ENCODE measurements at places on chromosomes 1 and 21.
A peak's percentile ranks its signal among the peaks of the same experiment; 100 is the strongest.

DNA sequence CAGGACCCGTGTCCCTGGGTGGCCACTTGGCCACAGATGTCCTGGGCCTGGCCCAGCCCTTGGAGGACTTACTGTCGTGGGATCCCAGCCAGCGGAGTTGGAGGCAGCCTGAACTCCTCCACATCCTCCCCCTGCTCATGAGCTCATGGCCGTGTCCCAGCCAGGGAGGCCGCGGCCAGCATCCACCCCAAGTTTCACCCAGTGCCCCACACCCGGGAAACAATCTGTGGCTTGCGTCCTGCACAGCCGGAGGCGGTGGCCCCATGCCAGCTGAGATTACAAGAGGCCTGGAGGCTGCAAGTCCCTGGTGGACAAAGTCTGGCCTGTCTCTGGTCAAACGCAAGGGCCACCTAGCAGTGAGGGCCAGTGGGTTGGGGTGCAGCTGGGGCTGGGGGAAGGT is 27.5 kb upstream of the TMEM52 start:
- DNase-seq: peak; percentile 45

- no peak for DNase-seq
These were observed 943 bp downstream of the ERRFI1 start for GRCh38 chr1:8025061-8025670.

DNA sequence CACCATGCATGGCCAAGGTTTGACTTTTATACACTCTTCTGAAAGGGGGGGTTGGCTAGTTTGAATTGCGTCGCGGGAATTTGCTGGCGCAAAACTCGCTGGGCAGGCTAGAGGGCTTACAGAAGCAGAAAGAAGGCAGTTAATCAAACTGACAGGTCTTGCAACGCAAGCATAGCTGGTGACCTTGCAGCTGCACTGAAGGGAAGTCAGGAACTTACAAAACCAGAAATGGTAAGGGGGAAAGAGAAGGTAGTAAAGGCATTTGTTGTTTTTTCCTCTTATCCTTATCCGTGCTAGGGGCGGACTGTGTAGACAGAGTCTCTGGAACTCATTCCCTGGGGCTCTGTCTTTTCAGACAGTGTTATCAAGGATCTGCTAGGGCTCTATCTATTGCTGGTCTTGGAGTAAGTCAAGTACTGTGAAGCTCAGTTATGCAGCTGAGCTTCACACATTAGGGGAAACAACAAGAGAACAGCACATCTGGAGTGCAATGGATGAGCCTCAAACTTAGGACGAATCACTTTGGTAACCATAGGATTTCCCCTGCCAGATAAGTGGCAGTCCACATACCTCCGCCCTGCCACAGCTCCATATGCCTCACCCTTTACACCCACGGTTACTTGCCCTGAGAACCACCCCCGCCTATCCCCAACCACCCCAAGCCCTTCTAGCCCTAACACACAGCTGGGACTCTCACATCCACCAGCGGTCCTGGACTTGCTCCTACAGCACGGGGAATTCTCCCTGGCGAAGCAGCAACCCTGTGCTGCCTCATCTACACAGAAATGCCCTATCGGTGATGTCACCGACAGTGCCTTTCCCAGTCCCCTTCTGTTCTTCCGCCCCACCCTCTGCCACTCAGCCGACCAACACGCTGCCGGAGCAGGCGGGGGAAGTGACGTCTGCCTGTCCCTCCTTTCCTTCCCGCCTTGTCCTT is 251.4 kb downstream of the FAM72C start:
- DNase-seq: no peak

DNA sequence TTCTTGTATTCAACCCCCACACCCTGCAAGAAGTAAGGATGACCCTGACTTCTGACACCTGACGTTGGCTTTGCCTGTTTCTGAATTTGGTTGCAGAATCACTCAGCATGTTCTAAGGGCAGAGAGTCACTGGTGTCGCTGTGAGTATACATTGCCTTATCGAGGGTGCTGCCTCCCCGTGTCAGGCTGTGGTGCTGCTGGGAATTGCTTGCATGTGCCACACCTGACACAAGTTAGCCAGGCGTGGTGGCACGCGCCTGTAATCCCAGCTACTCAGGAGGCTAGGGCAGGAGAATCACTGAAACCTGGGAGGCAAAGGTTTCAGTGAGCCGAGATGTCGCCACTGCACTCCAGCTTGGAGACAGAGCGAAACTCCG is 45.9 kb downstream of the WDR4 start:
- DNase-seq: peak; percentile 27

GRCh38 chr1:205669341-205670149 is 10.8 kb downstream of the SLC45A3 start:
- DNase-seq: no peak

GRCh38 chr1:234545517-234546386 is 64.2 kb downstream of the IRF2BP2 start:
- DNase-seq: no peak

DNA sequence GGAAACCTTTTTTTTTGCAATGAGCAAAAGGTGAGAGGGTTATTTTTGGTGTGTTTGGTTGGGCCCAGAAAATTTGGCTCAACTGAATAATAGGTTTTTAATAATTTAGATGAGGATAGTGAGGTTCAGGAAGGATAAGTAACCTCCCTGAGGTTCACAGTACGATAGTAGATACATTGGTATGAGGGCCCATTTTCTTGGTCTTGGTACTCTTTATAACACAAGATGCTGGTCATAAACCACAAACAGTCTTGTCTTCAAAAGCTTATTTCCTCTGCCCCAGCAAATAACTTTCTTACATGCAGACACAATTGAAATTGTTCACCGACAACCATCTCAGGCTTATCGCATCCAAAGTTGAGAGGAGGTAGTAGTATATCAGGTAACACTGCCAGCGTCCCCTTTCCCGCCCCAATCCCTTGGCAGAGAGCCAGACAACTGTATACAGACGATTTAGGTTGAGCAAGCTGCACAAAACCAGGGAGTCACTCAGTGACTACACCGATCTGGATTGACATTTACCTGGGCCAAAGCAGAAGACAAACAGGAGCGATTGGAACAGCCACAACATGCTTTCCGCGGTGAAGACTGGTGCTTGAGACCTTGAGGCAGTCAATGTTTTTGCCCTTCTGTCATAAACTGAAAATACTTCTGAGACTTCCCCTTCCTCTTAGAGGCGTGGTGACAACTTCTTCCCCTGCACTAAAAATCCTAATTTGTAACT is at the start of gene SLAMF6:
SLAMF6 (minus strand) TSS at position 634 of the 724 bp plus-strand sequence; CDS start at position 571, 63 bp downstream.
- DNase-seq: no peak

DNA sequence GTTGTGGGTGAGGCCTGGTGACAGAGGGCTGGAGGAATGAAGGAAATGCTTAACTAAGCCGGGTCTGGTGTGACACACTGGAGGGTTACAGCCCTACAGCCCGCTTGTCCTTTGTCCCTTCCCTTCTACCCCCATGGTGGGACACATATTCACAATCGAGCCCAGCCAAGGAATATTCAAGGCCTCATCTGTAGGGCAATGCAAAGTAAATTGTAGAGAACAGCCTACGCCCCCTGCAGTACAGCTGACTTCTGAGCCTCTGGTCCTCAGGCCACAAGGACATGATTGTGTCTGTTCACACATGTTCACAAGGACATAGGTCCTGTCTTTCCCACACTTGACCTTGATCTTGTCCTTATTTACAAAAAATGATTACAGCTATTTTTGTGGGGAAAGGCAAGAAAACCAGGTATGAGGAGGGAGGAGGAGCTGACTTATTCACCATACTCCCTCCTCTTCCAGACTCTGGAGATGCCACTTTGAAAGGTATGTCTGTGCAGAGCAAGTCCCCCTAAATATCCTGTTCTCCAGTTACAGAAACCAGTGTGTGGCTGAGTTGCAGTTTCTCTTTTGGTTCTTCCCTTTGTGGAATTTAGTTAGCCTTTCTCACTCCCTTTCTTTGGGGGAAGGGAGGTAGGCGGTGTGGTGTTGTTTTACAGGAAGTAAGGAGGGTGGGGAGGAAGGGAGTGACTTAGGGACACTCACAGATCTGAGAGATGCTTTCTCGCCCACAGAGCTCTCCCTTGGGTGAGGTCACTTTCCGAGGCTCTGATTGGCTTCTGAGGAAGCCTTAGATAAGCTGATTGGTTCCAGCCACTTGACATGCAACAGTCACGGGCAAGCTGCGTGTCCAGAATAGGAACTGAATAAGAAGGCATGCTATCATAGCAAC is 14.6 kb downstream of the POLR3GL start:
- DNase-seq: peak; percentile 98

DNA sequence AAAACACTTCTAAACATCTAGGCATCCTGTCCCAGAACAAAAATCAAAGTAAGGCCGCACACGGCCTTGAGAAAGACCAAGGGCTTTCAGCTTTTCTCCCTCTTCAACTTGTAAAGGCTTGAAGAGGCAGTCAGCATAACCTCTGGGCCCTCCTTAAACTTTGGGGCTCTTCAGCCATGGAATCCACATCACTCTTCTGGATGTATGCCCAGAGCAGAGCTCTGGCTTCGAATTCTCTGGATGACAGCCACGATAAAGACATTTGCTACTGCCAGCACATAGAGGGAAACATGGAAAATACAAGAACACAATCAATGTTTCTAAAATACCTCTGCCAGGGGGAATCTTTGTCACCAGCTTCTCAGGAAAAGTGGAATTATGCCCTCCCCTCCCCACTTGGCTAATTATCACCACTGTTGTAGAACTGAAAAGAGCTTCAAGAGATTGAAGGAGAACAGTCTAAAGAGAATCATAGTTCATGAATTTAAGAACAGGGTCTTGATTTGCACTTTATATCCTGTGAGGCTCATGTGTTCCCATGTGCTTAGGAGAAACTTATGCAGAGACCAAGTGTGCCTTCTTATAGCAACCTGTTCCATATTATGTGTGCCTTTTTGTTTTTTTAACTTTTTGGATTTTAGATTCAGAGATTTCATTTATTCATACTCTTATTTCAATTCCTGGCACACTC is 39.0 kb upstream of the DPT start:
- peak; percentile 65 for DNase-seq

DNA sequence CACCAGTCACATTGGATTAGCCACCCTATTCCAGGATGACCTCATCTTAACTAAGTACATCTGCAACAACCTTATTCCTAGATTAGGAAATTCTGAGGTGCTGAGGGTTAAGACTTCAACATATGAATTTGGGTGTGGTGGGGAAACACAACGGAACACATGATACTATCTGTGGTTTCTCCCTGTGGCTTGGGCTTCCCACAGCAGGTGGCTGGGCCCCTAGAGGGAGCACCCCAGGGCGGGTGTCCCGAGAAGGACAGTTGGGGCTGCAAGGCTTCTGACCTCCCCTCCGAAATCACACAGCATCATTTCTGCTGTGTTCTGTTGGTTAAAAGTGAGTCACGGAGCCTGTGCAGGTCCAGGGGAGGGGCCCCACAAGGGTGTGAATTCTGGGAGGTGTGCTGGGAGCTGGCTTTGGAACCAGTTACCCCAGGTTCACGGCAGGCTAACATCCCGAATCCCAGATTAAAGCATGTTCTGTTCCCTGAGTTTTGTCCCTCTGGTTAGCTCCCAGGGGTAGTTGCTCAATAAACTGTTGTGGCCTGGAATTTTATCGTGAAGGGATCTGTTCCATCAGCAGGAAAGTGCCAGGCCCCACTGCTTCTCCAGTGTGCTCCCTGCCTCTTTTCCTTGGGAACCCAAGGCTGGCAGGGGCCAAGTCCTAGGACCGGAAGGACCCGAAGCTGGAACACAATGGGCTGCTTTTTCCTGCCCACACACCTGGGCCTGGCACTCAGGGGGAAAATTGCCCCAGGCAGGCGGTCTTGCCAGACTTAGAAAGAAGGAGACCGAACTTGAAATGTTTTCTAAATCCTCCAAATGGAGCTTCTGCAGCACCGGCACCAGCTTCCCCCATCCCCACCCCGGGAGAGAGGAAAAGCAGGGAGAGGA is 154.0 kb upstream of the WNT4 start:
- DNase-seq: no peak

DNA sequence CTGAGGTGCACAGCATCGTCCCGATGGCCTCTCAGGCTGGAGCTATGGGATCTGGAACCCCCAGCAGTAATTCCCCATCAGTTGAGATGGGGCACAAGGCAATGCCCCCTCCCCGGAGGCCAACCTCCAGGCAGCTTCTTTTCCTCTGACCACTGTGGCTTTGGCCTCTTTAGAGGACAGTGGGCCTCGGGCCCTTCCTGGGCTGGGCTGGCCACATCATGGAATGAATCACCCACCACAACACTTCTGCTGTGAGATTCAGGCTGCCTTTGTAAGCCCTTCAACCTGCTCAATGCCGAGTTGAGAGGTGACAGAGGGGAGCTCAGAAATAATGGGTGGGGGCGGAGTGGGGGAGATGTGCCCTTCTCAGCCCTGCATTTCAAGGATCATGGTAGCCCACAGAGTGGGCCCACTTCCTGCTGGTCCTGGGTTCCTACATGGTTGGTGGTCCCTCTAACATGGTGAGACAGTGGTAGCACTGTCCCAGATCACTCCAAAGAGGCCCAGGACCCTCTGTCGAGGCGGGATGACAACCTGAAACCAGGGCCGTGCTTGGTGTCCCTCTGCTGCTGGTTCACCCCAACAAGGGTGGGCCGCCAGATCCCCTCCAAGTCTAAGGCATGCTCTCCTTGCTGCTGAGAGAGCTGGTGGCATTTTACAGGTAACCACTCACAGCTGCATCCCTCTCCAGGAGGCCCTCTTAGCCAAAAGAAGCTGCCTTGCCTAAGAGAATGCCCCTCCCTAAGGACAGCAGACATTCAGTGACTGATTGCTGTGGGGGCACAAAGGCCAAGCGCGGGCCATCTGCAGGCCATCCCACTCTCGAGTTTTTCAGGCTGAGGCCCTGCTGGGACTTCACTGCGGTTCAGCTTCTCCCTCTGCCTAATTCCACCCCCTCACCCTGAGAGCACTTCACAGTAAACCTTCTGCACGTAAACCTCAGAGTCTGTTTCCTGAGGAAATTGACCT is 29.7 kb upstream of the EVA1B start:
- no peak for DNase-seq

DNA sequence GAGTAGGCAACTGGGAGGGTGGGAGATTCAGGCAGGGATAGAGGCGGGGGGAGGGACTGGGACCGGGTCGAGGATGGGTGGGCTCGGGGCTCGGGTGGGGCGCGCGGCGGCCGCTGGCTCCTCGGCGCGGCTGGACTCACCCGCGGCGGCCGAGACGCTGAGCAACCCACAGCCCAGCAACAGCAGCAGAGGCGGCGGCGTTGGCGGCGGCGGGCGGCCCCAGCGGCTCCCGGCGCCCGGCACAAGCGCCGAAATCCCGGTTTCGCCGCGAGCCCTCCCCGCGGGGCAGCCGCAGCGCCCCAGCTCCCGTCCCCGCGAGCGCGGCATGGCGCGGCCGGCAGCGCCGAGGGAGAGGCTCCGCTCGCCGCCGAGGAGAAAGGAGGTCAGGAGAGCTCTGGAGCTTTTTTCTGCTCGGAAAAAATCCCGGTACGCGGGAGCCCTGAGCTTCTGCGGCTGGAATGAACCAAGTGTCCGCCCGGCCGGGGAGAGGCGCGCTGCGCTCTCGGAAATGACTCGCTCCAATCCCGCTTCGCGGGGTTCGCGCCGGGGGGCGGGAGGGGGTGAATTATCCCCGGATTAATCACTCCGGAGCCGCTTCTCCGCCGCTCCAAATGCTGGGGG is at the start of gene CSMD2:
CSMD2 (minus strand) TSS at position 460 of the 621 bp plus-strand sequence; CDS start at position 327, 133 bp downstream.
- DNase-seq: no peak

- DNase-seq: no peak
These were observed 722 bp downstream of the LHX8 start for GRCh38 chr1:75134647-75135572.

DNA sequence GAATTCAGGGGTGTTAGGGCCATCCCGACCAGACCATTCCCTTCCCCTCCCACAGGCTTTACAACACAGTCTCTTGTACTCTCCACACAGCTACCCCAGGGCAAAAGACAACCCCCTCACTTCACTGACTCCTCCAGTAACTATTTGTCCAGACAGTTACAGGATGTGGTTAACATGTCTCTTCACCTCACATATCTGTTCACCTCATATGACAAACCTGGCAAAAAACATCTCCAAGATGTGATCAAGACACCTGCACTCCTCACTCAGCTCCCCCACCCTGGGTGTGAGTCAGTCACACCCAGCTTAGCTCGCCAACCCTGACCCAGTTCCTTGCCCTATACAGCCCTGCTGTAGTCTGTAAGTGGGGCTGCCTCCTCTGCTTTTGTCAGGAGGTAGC is 490.5 kb upstream of the CHRM3 start:
- no peak for DNase-seq
